H1 (cell line): ENCODE measurements at places on chromosomes 7 and 10. TPM values are rescaled to one million over a fixed set of nuclear protein-coding genes. Genes with fewer than 3 reads are reported as not detected.
A peak's percentile ranks its signal among the peaks of the same experiment; 100 is the strongest.

DNA sequence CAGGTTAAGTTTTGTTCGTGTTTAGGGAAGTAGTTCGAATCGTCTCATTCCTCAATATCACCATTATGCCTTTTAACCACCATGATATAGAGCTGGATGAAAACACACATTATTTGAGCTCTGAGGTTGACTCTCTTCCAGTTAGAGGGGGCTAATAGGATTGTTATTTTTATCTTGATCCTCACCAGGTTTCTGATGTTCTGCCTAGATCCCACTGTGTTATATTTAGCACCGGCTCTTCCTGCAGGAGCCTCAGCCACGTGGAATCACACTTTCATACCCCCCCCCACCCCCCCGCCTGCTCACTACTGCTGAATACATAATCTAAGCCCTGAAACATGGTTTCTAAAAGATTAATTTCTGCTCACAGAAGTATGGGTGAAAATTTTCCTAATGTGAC lies 88.3 kb downstream of the NRCAM start:
- DNase-seq: no peak
- H3K27me3 ChIP-seq: no peaks in the 10 kb centered on the region
- no peaks in the 10 kb centered on the region for H3K36me3 ChIP-seq
- H3K27ac ChIP-seq: no peak overlapping the region
- no peaks in the 10 kb centered on the region for H3K4me1 ChIP-seq

GRCh38 chr10:103855424-103855823 lies at the start of gene SH3PXD2A:
Gene SH3PXD2A (minus strand): TSS chr10:103855576. CDS start chr10:103855266, 310 bp downstream.
- no peak for DNase-seq
- H3K27ac ChIP-seq: no peak within 1 kb of the TSS
- H3K27me3 ChIP-seq: peaks cover 4% of the 10 kb centered on the region
- no peaks in the 10 kb centered on the region for H3K36me3 ChIP-seq
- H3K4me1 ChIP-seq: peaks cover 12% of the 10 kb centered on the region
- H3K4me3 ChIP-seq: peak within 1 kb of the TSS; percentile 75

GRCh38 chr10:1272079-1272776 lies 216.0 kb downstream of the WDR37 start:
- no peaks in the 10 kb centered on the region for H3K4me1 ChIP-seq
- H3K27ac ChIP-seq: no peak overlapping the region
- DNase-seq: no peak
- H3K4me3 ChIP-seq: no peak overlapping the region

GRCh38 chr7:19376538-19376937 lies 231.3 kb upstream of the FERD3L start:
- H3K27me3 ChIP-seq: no peaks in the 10 kb centered on the region
- H3K4me3 ChIP-seq: no peak overlapping the region
- no peak for DNase-seq
- H3K4me1 ChIP-seq: no peaks in the 10 kb centered on the region

ELN gene
- 5.6 and 5.9 TPM in 2 replicates for total RNA-seq

CALD1 gene
- total RNA-seq: 170 and 177 TPM in 2 replicates

COL13A1 gene
- total RNA-seq: 4.5 and 5.2 TPM in 2 replicates

NODAL gene
- 6.3 and 7.3 TPM in 2 replicates for total RNA-seq

CCNJ gene
- total RNA-seq: 34.2 and 34.7 TPM in 2 replicates
